Stimulated activated memory B cell treated with anti-CD40 and anti-IgM and Interleukin-4, amounts not matched to agents 10 μg/mL and 1 μg/mL and 100 μg/mL, for 72 hours (primary cell): ENCODE measurements at places on chromosomes 1 and 21.

- no peak for ATAC-seq
Measured at GRCh38 chr21:35945089-35945671, 115.1 kb downstream of the SETD4 start.

GRCh38 chr1:203217139-203217655 lies 12.3 kb downstream of the CHIT1 start:
- no peak for ATAC-seq

DNA sequence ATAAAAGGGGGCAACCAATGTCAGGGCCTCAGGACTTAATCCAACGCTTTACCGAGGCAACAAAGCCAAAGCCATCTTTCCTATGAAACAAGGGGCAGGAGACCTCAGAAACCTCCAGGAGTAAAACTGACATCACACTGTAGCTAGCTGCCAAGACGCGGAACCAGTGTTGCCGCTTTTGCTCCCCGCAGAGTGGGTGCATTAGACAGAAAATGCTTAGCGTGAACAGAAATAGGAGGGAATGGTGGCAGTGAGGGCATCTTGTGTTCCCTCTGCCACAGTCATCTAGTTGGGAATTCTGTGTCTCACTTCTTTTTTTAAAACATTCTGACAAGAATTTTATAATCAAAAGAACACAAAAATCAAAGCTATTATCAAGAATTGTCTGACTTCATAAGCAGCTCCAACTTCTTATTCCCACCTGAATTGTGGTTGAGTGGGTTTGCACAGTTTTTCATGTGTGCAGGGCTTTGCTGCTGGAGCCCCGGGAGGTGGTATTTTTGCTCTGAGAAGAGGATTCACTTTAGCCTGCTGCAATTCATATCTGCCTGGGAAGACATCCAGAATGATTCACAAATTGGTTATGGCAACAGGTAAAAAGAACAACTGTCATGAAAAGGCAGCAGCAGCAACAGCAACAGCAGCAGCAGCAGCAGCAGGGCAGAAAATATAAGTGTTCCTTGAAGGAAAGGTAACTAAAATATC lies 82.2 kb upstream of the DIRAS3 start:
- ATAC-seq = no peak

- ATAC-seq = no peak
Measured at GRCh38 chr1:219682788-219683187, 69.9 kb upstream of the ZC3H11B start.

GRCh38 chr1:178938101-178938958 lies 67.5 kb upstream of the ANGPTL1 start:
- ATAC-seq = no peak

- ATAC-seq = no peak
Measured at GRCh38 chr1:234605983-234606783, 3.8 kb downstream of the IRF2BP2 start.

DNA sequence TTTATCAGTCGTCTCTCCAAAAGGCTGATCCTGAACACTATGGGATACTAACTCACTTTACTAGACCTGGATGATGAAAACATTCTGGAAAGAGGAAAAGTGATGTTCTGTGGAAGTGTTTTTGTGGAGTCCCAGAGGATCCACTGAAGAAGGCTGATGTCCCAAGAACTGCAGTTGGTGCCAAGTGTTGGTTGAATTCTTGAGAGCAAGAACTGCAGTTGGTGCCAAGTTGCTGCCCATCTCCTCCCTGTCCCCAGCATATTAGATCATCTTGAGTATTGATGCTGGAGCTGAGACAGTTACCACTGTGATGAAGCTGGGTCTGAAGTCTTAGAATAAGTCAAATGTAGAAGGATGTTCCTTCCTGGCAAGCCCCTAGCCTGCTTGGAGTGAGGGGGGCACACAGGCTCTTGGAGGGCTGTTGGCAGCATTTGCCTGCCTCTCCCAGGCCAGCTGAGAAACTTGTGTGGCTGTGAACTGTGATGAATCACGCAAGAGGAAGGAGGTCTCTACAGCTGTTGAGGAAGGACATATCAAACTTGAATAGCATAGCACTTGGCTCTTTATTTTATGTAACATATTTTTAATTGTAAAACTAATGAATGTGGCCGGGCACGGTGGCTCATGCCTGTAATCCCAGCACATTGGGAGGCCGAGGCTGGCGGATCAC lies 48.1 kb downstream of the DNAJC6 start:
- no peak for ATAC-seq

- ATAC-seq = no peak
Measured at GRCh38 chr1:33902486-33903209, 38.8 kb downstream of the HMGB4 start.

DNA sequence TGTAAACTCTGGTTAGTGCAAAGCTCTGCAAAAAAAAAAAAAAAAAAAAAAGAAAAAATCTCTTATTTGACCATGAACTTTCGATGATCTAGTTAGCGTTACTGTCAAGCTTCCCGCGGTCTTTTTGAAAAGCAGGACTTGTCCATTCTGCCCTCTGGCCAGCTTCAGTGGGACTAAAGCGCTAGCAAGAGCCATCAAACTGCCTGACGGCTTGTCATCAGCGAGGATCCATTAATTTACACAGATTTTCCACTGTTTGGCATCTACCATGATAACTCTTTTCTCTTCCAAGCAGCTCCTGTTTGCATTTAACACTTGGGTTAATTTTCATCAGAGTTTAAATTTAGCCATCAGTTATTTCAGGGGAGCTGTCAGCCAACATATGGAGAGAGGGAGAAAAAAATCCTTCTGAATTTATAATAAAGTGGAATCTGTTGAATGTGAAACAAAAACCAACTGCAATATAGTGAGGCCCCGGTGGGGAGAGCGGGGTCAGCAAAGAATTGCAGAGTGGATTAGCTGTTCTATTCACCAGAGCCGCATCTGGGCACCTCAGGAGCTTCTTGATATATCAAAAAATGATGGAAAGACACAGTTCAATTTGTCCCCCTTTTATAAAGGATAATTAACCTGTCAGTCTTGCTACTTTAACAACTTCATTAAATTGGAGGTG lies 298.2 kb downstream of the SPATA17 start:
- ATAC-seq = no peak

GRCh38 chr1:10495475-10495817 lies 20.7 kb downstream of the PEX14 start:
- ATAC-seq = no peak

DNA sequence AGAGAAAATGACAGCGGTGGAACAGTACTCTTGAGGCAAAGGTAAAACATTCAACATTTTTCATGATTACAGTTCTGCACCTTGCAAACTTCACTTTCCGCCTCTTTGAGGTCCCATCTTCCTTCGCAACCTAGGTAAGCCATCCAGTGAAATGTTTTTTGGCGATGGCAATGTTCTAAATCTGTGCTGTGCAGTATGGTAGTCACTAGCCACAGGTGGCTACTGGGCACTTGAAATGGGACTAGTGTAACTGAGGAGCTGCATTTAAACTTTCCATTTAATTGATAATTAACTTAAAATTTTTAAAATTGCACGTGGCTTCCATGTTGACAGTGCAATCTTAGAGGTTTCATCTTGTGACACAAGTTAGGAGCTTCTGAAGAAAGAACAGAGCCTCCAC lies 13.0 kb downstream of the EXOC8 start:
- ATAC-seq = no peak

GRCh38 chr1:166338105-166338504 lies 171.3 kb upstream of the FAM78B start:
- ATAC-seq = no peak

- no peak for ATAC-seq
Measured at GRCh38 chr21:46616050-46616449, 11.2 kb upstream of the S100B start.

- ATAC-seq = no peak
Measured at GRCh38 chr1:240491156-240491555, 120.8 kb downstream of the GREM2 start.
